ENCODE measurements at places on chromosomes 2 and 18.

DNA sequence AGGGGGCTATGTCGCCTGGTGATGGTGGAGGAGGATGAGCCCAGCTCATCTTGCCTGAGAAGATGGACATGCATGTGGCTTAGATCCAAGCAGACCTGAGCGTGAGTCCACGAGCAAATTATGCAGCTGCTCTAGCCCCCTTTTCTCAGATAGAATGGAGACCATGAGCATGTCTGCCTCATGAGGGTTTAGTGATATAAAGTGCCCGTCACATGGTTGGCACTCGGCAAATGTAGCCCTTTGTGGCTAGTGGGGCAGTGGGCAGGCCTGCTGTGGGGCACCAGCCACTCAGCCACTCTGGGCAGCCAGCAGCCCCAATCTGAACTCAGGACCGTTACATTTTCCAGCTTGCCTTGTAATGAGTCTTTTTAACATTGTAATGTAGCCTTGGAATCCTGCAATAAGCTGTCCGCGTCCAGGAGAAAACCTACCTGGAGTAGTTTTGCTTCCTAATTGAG is 92.1 kb upstream of the HS6ST1 start:
- no peak for DNase-seq

DNA sequence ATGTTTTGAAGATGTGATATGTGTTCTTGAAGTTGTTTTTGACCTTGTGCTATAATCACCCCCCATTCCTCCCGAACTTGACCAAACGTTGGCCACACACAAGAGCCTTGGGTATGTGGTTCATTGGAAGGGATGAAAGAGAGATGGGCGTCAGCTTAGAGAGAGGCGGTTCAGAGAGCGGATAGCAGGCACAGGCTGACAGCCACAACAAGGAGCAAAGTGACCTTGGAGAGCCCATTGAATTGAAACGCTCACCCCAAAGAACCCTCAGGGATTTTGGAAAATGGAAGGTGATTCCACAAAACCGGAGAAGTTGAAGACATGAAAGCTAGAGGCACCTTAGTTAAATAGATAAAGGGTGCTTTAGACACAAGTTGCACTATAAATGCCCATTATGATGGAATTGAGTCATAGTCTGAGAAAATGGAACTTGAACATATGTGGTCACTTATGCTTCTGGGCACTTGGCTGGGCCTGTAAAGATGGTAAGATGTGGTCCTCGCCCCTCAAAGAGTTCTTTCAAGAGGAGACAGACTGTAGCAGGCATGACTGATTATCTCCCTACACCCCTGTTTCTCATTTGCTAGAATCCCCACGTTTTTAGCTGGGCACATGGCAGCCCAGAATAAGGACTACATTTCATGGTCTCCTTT is 188.5 kb upstream of the HAAO start:
- no peak for DNase-seq

DNA sequence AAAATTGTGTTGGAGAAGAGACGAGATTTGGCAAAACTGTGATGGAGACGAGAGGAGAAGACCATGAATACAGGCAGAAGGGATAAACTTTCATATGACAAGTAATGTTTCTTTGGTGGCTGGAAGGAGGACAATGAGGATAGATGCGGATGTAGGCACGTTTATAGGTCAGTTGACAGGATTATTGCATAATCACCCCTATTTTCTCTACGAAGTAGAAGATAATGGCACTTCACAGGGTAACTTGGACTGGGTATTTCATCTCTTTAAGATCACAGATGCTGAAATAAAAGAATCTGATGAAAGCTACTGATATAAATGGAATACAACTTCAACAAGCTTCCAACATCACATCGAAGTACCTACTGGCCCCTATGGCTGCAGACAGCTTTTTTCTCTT is 81.0 kb downstream of the PLEKHM3 start:
- DNase-seq, result no peak

- DNase-seq, result no peak
Observed at GRCh38 chr2:161223139-161223732, 63.0 kb downstream of the TANK start.

DNA sequence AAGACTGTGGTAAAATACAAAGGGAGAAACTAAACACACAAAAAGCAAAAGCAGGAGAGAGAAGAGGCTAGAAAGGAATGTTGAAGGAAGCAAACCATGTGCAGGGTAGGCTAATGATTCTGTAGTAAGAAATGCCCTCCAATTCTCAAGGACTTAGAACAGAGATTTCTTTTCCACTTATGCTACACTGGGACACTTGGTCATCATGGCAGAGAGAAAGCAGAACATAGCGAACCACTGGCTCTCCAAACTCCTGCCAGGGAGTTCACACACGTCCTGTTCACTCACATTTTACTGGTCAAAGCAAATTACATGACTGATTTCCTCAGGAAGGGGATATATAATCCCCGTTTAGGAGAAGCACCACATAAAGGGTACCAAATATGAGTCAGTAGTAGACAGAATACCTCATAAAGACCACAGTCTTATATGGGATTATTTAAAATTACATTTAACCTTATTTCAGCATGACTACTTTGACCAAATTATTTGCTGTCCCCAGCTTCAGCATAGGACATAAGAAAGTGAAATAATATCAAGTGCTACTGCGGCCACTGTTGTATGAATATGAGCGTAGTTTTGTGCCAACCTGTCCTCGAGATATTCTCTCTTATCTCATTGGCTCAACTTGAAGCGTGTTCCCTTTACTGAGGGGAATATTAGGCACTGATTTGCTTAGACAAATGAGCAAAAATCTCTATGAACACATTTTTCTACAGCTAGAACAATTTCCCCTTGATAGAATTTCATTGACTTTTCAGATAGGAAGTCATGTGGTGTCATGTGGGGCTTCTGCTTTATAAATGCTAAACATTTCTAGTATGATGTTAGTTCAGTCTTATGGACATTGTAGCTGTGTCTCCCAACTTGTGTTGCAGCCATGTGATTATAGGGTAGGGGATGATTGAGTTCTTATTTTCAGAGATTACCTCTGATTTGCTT is 81.7 kb downstream of the FAM161A start:
- no peak for DNase-seq

- no peak for DNase-seq
Observed at GRCh38 chr2:3522961-3523421, 3.7 kb upstream of the ADI1 start.

DNA sequence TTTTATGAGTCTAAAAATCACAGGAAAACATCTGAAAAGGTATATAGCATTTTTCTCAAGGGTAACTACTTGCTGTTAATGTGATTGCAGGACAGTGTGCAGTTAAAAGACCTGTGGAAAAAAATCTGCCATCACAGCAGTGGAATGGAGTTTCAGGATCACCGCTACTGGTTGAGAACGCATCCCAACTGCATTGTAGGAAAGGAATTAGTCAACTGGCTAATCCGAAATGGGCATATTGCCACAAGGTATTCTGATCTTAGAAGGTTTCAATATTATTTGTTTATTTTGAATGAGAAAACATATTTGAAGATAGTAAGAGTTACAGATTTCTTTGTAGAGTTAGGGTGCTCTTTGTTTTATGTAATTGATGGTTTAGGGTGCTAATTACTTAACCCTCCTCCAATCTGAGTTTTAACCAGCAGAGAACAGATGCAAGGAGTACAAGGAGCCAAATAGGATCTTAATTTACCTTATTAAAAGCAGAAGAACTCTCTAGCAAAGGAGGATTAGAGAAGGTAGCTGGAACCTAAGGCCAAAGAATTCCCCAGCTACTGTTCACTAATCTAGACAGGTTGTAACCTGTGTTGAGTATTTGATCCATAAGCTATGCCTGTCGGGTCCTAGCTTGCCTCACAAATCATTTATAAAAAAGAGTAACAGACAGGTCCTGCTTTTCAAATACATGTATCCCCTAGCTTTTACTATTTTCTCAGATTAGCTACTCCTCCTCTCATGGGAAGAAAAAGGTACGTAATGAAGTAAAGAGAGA is 35.0 kb downstream of the PIKFYVE start:
- no peak for DNase-seq

- DNase-seq, result peak; percentile 16
Observed at GRCh38 chr2:203453858-203454451, 81.1 kb downstream of the RAPH1 start.

DNA sequence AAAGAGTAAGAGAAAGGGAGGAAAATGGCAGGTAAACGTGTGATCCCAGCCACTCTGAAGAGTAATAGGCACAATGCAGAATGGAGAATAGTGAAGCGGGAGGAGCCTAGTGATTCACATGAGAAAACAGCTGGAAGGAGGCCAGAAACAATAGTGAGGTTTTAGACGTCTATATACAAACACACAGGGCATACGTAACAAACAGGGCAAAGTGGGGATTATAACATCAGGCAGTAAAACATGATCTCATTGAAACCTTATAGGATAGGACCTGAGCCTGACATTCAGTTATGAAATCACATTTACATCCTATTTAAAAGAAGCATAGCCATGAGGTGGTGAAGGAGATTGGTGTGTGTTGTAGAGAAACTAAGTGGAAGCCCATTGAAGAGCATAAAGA is 33.0 kb upstream of the GATA6 start:
- no peak for DNase-seq

- no peak for DNase-seq
Observed at GRCh38 chr2:185668710-185669109, 69.9 kb upstream of the FSIP2 start.

DNA sequence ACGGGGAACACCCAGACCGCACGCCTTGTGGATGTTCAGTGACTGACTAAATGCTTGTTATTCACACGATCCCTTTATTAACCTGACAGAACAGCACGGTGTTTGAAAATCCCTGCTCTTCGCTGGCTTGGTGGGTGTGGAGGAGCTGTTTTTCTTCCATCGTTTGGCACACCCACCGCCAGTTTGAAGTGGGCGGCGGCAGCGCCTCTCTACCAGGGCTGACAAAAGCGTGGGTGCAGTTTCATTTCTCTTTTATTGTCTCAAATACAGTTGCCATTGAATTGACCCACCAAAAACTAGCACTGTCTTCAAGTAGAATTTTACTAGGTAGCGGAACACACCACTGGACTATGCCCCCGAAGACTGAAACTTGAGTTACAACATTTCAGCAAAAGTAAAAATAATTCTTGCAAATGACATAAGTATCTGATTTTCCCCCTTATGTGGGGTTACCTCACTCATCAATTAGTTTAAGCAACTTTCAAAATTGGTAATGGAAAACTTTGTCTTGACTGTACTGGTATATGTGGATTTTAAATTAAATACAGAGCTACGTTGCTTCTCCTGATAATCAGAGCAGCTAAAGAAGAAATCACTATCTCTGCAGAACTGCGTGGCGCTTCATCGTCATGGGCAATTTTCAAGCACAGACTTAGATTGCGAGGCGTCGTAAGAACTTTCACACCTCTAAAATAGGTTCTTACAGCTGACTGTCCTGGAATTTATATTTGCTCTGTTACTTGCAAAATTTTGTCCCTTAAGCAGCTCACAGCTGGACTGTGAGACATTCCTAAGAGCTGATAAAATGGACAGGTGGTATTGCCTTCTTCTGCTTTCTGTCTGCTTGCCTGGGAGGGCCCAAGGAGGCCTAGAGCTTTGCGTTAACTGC is 60.9 kb downstream of the LDLRAD4 start:
- no peak for DNase-seq

DNA sequence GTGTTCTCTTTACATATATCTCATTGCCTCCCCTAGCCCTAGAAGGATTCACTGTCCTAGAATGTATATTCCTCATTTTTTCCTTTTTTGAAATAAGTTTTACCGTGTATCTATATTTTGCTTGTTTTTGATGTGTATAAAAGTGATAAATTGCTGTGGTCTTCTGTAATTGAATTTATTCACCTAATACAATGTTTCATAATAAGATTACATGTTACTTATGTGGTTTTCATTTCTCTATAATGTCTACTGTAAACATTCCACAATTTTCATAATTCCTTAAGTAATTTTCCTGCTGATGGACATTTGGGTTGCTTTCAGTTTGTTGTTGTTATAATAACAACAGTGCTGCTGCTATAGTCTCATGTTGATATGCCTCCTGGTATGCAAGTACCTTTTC is 118.2 kb downstream of the PHLPP1 start:
- no peak for DNase-seq

DNA sequence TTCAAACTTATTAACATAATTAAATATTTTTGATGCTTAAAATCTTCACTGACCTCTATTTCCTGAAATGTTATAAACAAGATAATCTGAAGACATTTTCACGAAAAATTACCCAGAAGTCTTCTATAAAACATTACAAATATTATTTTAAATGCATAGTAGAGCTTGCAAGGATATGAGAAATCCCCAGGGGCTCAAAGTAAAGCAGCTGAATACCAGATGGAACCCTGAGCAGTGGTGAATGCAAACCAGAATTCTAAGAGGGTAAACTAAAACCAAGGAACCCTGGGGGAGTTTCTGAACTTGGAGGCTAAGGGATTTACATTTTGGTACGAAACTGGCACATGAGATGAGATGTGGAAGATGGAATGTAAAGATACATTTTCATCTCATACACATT is 83.6 kb downstream of the FSHR start:
- DNase-seq, result no peak

DNA sequence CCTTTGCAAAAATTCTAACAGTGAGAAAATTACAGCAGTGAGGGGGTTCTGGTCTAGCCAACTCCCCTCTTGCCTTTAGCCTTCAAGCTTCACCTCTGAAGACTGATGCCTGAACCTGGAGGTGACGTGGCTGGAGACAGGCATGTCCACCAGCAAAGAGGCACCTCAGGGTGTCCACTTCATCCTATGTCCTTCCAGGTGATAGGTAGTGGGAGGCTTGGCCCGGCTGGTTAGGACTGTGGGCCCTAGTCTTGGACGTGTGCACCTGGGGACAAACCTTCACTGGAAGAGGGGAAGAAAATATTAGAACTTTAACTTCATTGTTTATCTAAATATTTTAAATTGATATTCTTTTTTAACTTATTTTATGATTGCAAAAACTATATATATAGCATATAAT is 35.5 kb upstream of the EDAR start:
- no peak for DNase-seq

GRCh38 chr2:186308347-186308746 is 177.7 kb upstream of the ZC3H15 start:
- DNase-seq, result no peak

DNA sequence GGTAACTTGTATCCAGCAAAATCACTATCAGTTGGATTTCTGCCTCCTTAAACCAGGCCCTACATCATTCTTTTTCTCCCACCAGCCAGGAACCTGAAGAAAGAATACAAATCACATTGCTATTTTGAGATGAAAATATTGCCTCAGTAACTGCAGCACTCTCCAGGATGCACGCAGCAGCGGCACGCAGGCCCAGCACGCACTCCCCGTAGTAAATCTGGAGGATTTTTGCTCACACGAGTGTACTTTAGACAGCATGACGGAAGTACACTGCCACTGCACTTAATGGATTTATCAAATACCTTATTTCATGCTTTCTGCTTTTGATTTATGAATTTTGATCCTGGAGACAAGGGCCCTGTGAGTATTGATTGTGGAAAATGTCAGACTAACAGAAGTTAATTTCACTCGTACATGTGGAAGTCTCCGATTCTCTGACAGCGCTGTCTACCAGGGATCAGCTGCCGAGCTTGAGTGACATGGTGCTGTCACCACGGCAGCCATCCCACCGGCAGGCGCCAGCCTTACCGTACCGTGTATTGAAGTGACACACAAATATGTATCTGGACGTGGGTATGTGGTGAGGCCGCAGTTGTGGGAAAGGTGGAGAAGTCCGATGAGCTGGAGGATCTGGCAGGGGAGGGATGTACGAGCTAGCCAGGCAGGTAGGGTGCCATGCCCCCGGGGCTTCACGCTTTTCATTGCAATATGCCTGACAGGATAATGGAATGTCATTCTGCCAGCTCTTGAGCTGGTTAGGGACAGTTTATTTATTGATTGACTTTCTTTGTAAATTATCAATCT is 863.7 kb downstream of the GALR1 start:
- DNase-seq, result no peak

GRCh38 chr2:176585291-176585690 is 316.0 kb downstream of the MTX2 start:
- no peak for DNase-seq

GRCh38 chr2:186339716-186340115 is 146.3 kb upstream of the ZC3H15 start:
- DNase-seq, result no peak

All from iPS DF 6.9 (cell line).